Cortex of kidney (tissue), 1 donor: ENCODE measurements at places on chromosomes 5 and 9.
A peak's percentile ranks its signal among the peaks of the same experiment; 100 is the strongest.

DNA sequence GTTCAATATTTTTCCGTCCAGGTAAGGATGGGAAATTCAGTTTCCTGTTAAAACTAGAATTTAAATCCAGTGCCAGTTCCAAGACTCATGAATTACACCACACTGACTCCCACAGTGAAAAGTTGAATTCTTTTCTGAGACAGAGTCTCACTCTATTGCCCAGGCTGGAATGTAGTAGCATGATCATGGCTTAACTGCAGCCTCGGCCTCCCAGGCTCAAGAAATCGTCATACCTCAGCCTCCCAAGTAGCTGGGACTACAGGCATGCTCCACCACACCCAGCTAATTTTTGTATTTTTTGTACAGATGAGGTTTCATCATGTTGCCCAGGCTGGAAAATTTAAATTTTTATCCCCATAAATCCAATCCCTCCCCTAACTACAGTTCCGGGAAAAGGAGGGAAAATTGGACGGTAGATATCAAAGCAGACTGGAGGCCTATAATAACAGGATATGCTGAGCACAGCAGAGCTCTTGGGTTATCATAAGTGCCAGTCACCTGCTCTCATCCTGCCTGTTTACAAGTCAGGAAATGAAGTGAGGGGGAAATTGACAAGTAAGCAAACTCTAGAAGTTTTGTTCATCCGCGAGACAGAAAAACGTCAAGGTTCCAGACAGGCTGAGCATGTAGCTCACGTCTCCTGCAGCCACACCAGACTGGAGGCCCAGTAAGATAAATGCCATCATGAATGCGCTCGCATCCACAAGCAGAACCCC, 105.7 kb downstream of the UGCG start:
- no peak for DNase-seq

GRCh38 chr9:98866435-98867102, 59.1 kb downstream of the GALNT12 start:
- no peak for DNase-seq

- DNase-seq = no peak
Measured at GRCh38 chr5:154945695-154946301, 4.9 kb downstream of the MRPL22 start.

- DNase-seq = no peak
Measured at GRCh38 chr5:65663804-65664521, 39.1 kb downstream of the SHLD3 start.

- DNase-seq = no peak
Measured at GRCh38 chr5:175329976-175330375, 114.0 kb downstream of the DRD1 start.

- DNase-seq = no peak
Measured at GRCh38 chr5:95615164-95615467, 4.8 kb upstream of the GPR150 start.

- no peak for DNase-seq
Measured at GRCh38 chr9:13778631-13779030, 499.1 kb upstream of the MPDZ start.

- no peak for DNase-seq
Measured at GRCh38 chr9:123329329-123329955, 26.6 kb upstream of the CRB2 start.

DNA sequence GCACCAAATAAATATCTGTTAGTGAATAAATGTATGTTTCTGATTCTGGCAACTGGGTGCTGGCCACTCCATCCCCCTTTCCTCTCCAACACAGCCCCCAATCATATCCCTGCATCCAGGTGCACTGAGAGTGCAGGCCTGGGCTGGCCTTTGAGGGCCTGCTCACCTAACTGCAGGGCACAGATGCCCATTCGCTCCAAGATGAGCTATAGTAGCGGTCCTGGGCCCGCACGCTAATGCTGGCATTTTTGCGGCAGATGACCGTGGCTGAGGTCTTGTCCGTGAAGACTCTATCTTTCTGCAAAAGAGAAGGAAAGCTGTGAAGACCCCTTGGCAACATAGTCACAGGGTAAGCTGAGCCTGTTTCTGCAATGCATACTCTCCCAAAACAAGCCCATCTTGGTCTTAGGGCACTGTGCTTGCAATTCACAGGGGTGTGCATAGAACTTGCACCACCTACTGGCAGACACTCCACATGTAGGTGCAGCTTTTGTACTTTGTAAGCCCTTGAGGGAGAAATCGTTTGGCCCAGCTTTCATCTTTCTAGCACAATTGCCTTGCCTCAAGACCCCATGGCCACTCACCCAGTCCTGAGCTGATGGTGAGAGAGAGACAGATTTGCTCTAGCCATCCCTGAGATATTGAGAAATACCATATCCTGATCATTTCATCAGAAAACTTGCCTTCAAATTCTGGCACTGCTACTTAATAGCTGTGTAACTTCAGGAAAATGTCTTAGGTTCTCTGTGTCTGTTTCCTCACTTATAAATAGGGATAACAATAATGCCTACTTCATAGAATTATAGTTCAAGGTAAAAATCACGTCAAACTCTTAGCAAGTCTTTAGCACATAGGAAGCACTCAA, 13.5 kb downstream of the IL12B start:
- no peak for DNase-seq

DNA sequence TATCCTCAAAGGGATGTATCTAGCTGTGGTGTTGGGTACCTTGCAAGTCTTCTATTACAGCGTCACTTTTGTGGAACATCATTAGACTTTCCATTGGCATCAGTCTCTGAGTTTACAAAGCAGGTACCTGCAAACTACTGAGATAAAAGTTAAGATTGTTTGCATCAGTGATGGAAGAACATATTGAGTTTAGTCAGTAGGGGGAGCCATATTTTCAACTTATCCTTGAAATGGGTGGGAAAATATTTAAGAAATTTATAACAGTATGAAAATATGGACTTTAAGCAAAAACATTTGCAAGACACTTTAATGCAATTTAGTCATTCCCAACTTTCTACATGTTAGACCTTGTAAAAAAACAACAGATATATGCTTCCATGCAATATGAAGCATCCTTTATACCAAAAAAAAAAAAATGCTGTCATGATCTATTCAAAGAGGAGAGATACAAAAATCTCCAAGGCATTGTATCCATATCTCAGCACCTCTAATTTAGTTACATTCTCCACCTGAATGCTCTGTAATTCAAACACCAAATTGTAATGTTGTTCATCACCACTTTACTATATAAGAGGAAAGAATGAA, 98.6 kb upstream of the ADAMTS19 start:
- no peak for DNase-seq

- no peak for DNase-seq
Measured at GRCh38 chr5:179610903-179611265, 12.6 kb downstream of the HNRNPH1 start.

DNA sequence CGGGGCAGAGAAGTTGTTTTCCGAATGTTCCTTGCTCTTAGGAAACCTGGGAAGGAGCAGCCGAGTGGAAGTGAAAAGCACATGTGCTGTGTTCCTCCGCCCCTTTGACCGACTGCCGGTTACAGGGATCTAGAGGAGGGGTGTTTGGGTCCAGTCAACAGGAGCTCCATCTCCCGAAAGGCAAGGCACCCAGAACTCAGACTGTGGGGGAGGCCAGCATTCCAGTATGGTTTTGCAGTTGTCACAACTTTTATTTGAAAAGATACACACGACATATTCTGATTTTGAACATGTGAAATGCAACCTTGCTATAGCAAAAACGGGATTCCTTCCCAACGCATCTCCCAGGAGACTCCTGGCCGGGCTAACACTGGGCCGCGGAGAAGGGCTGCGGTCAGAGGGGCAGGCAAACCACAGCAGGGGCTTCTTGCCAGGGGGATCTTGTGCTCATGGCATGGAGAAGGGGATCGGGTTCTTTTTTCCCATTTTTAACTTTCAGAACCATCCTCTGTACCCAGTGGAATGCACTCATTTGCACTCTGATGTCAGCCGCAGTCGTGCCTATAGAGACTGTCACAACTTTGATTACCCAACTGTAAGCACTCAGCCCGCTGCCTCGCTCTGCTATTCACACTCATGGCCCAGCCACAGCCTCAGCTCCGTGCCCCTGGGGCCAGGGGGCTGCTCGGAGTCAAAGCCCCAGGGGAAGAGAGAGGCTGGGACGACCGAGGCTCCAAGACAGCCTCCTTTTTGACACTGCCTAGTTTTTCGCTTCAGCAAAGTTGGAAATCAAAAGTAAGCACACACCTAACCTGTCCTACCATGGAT, 3.9 kb downstream of the QRFP start:
- DNase-seq = no peak

DNA sequence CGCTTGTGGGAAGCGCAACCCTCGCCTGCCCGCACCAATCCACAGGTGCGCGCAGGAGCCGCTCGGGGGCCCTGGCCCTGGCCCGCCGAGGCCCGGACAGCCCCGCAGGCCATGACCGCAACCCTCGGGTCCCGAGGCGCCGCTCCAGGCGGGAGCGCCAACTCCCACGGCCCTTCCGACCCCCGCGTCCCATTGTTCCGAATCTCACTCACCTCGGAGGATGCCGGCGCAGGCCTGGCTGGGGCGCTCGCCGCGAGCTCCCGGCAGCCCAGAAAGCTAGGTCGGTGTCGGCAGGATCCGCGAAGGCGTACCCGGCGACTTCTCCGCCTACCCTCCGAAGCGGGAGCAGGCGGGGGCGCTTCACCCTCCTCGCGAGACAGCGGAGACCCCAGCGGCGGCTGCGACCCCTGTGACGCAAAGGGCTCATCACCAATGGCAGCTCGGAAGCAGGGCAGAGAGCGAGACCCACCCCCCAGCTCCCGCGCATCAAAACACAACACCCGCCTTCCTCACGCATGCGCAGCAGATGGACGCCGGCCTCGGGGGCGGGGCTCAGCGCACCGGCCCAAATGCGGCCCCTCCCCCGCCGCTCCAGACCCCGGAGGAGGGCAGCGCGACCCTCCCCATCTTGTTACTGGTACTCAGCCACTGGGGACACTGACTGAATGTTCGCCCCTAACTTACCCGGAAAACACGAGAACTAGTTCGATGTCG, 1.4 kb upstream of the SMIM27 start:
- peak; percentile 51 for DNase-seq

DNA sequence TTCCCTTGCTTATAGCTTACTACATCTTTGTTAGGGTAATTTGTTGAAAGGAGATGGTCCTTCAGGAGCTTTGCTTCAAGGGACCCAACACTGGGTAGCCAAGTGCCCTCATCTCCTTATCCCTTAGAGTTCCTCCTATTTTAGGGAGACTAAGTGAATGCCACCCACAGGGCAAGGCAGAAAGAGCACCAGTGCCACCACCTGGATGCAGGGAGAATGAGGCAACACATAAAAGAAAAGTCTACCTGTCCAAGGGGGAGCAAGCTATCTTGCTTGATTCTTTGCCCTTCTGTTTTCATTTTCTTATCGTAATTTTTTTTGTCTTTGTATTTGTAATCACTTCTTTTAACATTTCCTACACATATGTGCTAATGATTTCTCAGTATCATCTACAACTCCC, 205.5 kb downstream of the NPR3 start:
- DNase-seq = no peak

- no peak for DNase-seq
Measured at GRCh38 chr5:135476615-135477581, 24.7 kb upstream of the TIFAB start.

DNA sequence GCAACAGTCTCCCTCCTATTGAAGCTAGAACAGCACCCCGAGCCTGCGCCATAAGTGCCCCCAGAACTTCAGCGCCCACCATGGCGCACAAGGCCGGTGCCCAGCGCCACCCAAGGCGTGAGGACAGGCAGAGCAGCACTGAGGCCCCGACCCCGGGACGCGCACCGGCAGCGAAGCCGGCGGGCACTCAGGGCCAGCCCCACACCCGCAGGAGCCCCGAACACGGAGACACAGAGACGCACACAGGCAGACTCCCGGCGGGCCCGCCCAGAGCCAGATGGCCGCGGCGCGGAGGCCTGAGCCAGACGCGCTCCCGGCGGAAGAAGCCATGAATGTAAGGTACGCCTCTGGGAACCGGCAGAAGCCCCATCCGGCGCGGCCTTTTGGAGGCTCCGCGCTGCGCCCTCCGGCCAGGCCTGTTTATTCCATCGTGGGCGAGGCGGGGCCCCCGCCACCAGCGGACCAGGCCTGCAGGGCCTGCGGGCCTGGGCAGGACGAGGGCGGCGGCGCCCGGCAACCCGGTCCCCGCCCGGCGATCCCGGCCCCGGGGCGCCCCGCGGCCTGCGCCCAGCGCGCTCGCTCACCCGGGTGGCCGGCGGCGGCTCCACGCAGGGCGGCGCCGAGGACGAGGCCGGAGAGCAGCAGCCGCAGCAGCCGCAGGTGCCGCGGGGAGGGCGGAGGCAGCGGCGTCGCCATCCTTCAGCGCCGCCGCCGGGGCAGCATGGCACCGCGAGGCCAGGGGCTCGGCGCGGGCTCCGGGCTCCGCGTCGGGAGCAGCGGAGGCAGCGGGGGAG, 486 bp downstream of the NPDC1 start:
- no peak for DNase-seq

DNA sequence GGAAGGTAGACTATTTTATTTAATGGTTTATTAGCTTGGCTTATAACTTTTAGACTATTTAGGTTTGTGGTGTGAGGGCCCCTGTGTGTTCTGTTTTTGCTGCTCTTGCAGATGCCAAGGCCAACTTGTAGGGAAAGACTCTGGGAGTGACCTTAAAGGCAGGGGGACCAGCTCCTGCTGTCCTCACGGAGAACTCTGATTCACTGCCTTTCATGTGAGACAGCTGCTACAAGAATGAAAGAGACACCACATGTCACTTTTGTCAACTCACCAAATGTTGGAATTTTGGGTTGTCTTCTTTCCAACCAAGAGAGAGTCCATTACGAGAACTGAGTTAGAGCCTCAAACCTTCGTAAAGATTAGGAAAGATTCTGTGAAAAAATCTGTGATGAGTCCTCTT, 258.3 kb upstream of the ADAMTSL1 start:
- no peak for DNase-seq

GRCh38 chr9:133144142-133144903, 19.4 kb downstream of the GBGT1 start:
- no peak for DNase-seq

DNA sequence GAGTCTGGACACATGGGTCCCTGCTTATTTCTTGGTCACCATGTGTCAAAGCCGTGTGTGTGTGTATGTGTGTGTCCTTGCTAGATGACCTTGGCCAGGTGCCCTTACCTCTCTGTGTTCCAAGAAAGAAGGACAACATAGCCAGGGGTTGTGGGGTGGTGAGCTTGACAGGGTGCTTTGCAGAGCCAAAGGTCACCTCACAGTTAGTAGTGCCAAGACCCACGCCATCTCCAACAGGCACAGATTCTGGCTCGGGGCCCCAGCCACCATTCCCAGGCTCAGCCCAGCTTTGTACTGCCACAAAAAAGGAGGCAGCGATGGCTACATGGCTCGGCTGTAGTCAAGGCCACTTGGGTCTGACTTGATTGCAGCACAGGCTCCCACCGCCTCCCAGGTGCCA, 39.5 kb downstream of the CXXC5 start:
- DNase-seq = no peak

DNA sequence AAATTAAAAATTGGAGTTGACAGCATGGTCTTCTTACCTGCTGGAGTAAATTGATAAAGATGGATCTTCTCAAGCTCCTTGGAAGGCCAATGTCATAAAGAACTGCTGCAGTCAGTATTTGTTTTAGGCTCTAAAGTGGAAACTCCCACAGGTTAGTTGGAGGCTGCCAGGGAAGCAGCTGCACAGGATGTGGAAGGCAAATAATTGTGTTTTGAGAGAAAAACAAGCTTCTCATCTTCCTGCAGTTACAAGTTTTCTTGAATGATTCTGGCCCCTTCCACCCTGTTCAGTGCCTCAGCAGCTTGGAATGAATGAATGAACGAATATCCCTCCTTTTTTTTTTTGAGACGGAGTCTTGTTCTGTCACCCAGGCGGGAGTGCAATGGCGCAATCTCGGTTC, 13.9 kb downstream of the MROH2B start:
- no peak for DNase-seq

- DNase-seq = no peak
Measured at GRCh38 chr5:32840606-32841005, 129.5 kb downstream of the NPR3 start.

- DNase-seq = no peak
Measured at GRCh38 chr5:109546461-109546860, 136.7 kb upstream of the PJA2 start.
